Kidney capillary endothelial cell (primary cell): ENCODE measurements at places on chromosomes 6 and 20.

DNA sequence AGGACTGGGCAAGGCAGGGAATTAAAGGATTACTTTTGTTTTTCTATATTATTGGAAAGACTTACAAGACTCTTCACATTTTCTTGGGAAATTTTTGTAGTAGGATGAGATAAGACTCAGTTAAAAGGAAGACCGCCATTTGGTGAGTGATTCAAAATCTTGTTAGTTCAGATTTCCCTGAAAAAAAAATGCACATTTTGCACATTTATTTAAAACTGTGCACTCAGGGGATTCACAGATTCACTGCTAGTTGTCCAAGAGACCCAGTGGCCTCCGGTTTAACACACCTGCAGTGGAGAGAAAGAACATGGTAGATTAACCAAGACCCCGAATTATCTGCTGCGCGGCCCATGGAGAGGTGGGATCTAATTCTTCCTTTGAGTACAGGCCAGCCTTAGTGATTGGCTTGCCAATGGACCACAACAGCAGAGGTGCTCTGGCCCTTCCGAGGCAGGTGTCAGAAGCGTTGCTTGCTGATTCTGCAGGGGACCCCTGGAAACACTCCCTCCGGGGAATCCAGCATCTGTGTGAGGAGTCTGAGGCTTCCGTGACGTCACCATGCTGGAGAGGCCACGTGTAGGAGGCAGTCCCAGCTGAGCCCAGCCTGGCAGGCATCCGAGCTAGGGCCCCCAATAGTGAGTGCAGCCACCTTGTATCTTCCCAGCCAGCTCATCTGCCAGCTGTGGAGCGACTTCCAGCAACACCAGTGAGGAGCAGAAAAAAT, 68.9 kb downstream of the ZNF217 start:
- DNase-seq = no peak

- DNase-seq = no peak
These were observed 224.5 kb downstream of the GMDS start for GRCh38 chr6:2020909-2021308.

GRCh38 chr6:22027040-22027725, 269.7 kb downstream of the PRL start:
- no peak for DNase-seq

GRCh38 chr20:56800088-56800487, 171.0 kb downstream of the TFAP2C start:
- DNase-seq = no peak

DNA sequence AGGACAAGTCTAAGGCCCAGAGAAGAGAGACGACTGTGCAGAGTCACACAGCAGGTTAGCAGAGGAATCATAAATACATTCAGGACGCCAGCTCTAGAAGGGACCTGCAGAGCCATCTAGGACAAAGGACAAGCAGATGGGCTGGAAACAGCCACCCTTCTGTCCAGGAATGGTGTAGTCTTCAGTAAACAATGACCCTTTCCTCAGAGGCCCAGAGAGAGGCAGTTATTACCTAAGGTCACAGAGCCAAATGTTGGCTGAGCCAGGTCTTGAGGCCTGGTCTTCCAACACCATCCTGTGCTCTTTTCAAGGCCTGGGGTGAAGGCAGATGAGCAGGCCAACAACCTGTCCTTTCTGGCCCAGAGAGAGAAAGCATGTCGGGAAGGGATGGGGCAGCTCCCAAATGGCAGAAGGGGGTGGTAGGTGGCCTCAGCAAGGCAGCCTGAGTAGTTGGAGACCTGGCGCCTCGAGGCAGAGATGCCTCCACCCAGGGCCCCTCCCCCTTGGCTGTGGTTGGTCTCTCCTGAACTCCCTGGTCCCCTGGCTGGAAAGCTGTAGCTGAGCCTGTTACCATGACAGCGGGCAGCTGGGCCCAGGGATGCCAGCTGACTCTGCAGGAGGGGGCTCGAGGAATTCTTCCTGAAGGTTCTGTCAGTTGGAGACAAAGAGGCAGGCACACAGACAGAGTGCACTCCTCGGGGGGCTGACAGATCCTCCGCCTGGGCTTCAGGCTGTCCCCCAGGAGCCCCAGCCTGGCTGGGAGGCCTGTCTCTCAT, 24.8 kb downstream of the EPB41L1 start:
- no peak for DNase-seq

- DNase-seq = peak; percentile 64
These were observed 3.5 kb downstream of the MYLK2 start for GRCh38 chr20:31822421-31823330.

- no peak for DNase-seq
These were observed 18.7 kb downstream of the DIDO1 start for GRCh38 chr20:62907384-62908317.

GRCh38 chr6:68572975-68573374, 62.1 kb upstream of the ADGRB3 start:
- DNase-seq = no peak

GRCh38 chr6:75437421-75437891, 56.1 kb downstream of the FILIP1 start:
- DNase-seq = no peak

DNA sequence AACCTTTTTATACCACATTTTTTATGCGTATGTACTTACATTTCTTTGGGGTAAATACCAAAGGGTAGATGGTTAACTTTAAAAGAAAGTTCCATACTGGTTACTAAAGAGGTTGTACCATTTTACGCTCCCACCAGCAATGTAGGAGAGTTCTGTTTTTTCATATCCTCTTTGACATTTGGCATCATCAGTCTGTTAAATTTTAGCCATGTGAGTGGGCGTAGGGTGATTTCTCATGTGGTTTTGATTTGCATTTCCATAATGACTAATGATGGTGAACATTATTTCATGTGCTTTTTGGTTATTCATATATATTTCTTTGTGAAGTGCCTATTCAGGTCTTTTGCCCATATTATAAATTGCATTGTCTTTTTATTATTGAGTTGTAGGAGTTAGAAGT, 194.2 kb downstream of the PRL start:
- no peak for DNase-seq

DNA sequence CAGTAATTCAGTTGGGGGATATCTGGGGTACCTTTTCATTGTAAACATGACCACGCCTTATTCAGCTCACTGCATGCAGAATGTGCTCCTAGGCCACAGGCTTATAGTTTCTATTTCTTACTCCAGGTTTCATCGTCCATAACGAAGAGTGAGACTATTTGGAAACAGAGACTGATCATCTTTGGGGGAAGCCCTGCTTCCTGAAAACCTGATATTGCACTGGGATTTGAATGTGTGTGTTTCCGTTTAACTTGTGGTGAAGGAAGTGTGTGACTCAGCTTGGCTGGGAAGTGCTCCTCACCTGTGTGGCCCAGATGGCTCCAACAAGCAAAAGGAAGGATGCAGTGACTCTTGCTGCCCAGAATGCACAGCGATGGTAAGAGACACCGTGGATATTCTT, 19.6 kb upstream of the LTV1 start:
- peak; percentile 76 for DNase-seq

DNA sequence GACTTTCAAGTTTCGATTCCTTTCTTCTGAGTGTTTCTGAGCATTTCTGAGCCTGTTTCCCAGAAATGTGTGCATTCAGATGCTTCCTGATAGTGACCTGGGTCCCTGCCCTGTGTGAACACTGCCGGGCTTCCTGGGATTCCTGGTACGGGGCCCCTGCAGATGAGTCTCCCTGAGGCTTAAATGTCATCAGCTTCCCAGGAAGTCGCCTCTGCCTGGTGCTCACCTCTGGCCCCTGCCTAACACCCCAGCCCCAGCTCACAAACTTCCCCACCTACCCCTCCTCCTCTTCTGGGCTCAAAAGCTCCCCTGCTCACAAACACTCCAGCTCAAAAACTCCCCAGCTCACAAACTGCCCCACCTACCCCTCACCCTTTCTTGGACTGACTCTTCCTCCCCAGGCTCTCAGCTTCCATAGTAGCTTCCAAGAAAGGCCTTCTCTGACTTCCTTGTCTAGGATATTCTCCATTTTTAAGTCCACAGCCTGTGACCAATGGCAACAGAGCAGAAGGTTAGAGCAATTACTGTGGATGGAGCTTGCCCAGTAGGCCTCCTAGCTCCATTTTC, 42.0 kb downstream of the TGM2 start:
- no peak for DNase-seq

DNA sequence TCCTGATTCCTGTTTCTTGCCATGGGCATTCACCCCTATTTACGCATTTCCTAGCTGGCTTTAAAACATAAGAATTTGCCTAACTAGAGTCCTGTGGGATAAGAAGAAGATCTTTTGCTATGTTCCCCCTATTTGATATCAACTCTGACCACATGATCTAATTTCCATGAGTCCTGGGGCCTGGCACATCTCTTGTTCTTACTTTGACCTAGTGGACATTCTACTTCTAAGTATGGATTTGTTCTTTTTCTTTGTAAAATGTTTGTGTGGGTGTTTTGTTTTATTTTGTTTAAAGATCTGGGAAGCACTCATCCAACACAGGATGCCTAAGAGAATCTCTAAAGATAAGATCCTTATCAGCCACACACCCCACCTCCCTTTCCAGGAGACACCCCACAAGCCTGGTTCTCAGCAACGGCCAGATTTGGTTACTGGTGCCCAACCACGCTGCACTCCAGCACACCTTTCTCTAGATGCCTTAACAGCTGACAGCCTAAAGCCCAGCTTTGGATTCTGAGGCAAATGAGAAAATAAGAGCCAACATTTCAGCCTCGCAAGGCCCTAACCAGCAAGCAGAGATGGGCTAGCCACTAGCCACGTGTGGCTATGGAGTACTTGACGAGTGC, 74.7 kb downstream of the SLC23A2 start:
- DNase-seq = peak; percentile 17

GRCh38 chr6:137163732-137164318, 9.6 kb downstream of the IL22RA2 start:
- DNase-seq = no peak

DNA sequence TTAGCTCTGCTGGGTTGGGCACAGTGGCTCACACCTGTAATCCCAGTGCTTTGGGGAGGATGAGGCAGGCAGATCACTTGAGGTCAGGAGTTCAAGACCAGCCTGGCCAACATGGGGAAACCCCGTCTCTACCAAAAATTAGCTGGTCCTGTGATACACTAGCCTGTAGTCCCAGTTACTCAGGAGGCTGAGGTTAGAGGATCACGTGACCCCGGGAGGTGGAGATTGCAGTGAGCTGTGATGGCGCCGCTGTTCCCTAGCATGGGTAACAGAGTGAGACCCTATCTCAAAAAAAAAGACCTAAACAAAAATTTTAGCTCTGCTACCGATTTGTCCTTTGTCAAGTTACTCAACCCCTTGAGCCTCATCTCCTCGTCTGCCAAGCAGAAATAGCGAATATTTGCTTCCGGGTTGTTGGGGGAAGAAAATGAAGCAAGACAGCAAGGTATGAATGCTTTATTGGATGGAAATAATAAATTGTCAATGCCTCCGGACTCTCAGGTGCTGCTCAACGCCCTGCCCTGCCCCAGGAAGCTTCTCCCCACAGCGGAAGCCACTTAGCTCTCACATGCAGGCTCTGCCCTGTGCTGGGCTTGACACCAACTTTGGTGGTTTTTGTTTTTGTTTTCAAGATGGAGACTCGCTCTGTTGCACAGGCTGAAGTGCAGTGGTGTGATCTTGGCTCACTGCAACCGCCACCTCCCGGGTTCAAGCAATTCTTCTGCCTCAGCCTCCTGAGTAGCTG, 24.9 kb upstream of the ITCH start:
- no peak for DNase-seq

- DNase-seq = no peak
These were observed 226.5 kb upstream of the CITED2 start for GRCh38 chr6:139600919-139601475.

- no peak for DNase-seq
These were observed 166.1 kb upstream of the TNFAIP3 start for GRCh38 chr6:137700751-137701477.

DNA sequence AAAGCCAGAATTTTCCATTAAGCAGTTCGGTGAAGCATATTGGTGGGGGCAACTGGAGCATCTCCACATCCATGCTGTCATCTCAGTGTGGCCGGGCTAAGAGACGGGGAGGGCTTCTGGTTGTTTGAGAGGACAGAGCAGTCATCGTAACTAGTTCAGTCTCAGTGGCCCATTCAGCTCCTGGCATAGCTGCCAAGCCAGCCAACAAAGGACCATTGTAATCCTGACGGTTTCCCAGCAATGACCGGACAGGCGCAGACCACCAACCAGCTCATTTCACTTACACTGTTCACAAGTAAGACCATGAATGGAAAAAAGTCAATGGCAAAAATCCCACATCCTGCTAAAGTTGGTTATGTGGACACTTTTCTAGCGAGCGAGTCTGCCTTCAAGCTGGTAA, 14.9 kb upstream of the HDDC2 start:
- DNase-seq = no peak

DNA sequence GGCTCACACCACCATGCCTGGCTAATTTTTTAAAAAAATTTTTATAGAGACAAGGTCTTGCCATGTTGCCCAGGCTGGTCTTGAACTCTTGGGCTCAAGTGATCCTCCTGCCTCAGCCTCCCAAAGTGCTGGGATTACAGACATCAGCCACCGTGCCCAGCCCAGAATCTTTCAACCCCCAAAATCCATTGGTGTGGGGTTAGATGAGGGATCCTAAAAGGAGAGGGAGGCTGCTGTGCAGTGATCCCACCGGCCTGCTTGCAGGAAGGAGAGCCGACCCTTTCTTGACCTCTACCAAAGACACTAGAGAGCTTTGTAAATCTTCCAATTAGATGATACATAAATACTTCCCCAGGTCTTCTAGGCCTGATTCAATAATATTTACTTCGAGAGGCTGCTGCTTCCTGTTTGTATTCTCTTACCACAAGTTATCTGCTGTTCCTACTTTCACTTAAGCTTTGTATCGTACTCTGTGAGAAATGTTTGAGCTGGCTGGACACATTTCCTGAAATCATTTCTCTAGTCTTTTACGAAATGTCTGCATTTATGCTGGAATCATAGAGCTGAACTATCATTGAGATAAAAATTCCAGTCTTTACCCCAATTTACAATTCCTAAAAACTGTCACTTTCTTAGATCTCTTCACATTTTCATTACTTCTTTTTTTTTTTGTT, 49.3 kb upstream of the IER3 start:
- peak; percentile 16 for DNase-seq

DNA sequence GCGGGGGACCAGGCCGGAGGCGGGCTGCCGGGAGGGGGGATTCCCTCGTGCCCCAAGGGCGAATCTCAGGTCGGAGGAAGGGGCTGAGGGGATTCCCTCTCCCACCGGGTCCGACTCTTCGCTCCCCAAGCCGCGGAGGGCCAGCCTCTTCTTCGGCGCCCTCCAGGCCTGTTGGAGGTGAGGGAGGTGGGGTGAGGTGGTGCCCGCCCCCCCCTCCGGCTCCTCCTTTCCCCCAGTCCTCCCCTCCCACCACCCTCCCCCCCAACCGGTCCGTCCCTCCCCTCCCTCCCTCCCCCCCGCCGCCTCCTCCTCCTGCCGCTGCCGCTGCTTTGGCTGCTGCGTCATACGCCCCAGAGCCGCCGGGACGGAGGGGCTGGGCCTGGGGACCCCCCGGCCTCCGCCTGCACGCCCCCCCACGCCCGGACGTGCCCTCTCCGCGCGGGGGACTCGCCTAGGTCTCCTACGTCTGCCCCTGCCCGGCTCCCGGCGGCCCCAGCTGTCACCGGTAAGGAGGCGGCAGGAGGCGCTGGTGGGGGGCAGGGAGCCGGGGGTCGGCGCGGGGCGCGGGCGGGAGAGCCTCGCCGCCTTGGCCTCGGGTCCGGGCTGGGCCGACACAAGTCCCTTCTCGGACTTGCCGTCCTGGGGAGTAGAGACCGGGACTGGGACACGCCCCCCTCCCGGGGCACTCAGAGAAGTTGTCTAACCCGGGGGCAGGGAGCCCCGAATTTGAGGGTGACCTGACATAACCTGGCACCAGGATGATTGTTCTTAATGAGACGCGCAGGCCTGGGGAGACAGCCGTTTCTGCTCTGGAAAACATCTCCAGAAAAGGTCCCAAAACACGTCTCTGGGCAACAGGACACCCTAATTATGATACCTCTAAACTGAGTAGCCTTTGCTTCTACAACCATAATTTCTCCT, at the start of gene PHF1:
Gene PHF1 (plus strand): TSS at position 304 of the 921 bp plus-strand sequence. CDS start 1,250 bp downstream, outside the sequence.
- no peak for DNase-seq
